ENCODE measurements at places on chromosomes 2 and 18.

DNA sequence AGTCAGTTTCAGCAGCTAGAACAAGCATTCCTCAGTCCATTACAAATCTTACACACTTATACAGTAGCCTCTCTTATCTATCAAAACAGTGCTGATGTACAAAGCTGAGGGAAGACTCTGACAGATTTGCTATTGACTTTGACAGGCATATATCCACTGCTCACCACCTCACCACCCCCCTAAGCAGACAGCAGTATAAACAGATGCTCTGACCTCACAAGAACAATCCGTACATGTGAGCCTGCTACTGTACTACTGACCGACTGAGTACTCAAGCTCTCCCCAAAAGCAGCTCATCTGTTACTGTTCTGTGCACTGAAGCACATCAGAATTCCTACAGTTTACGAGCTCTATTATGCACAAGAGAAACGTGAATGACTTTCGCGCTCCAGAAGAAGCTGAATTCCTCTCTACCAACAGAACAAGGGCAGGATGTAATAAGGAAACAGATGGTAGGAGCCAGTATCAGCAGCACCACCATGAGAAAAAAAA is 95.6 kb upstream of the PDE1A start:
- no peak for DNase-seq

- DNase-seq, result no peak
Observed at GRCh38 chr18:76435316-76435989, 59.6 kb downstream of the ZNF516 start.

- no peak for DNase-seq
Observed at GRCh38 chr2:98311090-98311489, 35.2 kb upstream of the CNGA3 start.

- DNase-seq, result no peak
Observed at GRCh38 chr18:22082408-22082807, 87.0 kb upstream of the GATA6 start.

DNA sequence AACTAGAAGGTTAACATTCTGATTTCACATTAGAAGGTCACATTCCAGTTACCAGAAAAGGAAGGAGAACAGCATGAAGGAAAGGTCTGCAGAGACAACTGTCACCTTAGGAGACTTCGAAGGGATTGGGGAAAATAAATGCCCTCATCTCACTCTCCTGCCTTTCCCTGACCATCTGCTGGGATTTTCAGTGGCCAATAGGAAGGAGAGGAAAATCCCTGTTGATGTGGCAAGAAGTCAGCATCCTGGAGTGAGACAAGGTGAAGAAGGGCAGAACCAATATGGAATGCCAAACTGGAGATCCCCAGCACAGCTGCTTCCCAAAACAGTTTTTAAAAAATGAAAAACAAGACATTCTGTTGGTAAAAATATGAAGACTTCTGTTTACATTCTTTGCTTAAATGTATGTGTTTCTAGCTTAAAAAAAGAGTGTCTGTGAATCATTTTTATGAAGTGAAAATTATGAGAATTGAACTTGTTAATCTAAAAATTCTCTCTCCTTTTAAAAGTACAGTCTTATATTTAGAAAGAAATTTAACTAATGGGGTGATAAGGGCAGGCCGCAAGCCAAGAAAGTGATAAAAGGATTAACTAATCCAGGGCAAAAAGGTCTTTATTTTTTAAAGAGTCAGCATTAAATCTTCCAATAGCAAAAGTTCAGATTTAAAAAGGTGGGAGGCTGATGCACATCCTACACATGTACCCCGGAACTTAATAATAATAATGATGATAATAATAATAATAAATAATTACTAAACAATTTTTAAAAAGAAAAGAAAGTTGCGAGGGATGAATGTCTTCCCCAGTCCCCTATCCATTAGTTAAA is 160.6 kb upstream of the DOK6 start:
- DNase-seq, result no peak

DNA sequence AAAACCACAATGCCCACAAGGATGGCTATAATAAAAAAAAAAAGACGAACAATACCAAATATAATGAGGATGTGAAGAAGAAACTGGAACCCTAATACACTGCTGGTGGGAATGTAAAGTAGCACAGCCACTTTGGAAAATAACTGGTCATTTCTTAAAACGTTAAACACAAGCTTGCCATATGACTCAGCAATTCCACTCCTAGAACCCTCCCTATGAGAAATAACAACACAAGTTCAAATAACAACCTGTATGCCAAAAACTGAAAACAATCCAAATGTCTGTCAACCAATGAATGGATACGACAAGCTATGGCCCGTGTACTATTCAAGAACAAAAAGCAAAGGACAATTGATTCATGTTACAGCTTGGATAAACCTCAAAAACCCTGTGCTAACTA is 7.0 kb upstream of the ALPK2 start:
- DNase-seq, result no peak

- no peak for DNase-seq
Observed at GRCh38 chr2:43541165-43541564, 54.7 kb downstream of the THADA start.

- no peak for DNase-seq
Observed at GRCh38 chr18:75474332-75474731, 46.8 kb upstream of the SMIM21 start.

- DNase-seq, result no peak
Observed at GRCh38 chr2:111201214-111201613, 80.5 kb downstream of the BCL2L11 start.

GRCh38 chr18:37509600-37509999 is 56.0 kb downstream of the CELF4 start:
- DNase-seq, result no peak

- no peak for DNase-seq
Observed at GRCh38 chr18:41553716-41554115, 401.3 kb upstream of the PIK3C3 start.

DNA sequence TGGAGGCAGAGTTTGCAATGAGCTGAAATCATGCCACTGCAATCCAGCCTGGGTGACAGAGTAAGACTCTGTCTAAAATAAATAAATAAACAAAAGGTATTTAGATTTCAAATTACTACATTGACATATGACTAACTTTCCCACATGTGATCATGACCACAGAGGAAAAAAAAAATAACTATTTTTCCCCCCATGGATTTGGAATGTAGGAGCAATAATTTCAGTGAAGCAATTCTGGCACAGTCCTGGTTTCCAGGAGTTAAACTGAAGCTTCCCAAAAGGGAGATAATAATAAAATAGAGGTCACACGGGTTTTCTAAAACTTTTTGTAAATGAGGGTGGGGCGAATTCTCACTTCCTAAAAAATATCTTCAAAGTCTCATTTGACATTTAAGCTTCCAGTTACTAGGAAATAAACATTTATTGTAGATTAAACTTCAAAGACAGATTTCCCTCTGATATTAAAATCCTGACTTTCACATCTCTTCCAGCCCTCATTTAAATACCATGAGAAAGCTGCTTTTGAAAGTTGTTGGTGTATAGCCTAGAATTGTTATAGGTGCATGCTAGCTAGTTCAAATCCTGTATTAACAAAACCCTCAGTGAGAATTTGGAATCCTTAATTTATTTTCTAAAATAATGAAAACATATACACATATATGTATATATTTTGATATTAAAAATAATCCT is 20.7 kb downstream of the SLC19A3 start:
- DNase-seq, result no peak

DNA sequence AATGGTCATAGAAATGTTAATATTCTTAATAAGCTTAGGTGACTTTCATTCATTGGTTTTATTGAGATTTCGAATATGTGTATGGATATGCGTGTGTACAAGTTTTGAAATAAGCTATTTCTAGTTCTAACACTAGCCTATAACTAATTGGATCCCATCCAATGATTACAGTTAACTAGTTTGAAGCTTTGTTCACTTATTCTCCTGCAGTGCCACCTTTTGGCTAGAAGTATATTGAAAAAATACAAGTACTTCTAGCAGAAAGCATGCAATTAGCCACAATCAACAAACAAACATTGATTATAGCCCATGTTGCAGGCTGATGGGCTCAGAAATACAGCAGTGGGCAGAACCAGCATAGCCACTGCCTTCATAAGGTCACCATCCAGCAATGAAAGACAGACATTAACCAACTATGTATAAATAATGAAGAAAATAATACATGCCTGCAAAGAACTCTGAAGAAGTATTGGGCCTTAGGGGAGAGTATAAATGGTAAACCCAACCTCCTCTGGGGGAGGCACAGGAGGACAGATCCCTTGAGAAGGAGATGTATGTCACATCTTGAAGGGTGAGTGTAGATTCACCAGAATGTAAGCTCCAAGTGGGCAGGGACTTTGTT is 5.1 kb upstream of the PIEZO2 start:
- no peak for DNase-seq

GRCh38 chr2:240503375-240503774 is 54.4 kb downstream of the ANKMY1 start:
- no peak for DNase-seq

DNA sequence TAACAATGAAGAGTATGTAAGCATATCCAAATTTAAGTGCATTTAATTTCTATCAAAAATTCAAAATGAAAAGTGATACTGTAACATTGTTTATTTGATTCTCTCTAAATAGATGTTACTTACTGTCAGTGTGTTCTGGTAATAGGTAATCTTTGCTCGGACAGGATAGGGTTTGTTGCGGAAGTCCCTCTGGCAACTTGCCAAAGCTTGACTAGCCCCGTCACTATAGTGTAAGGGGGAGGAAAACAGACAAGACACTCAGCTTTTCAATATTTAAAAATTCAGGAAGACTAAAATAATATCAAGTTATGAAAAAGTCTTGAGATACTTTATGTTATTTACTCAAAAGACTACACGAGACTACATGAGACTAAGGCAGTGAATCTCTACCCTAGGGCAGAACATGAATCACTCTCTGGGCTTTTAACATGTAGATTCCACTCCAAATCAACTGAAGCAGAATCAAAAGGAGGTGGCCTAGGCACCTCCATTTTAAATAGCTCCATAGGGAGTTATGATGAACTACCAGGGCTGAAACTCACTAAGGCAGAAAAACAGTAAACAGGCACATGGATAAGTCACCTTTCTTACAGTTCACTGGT is 5.9 kb downstream of the LMAN1 start:
- no peak for DNase-seq

DNA sequence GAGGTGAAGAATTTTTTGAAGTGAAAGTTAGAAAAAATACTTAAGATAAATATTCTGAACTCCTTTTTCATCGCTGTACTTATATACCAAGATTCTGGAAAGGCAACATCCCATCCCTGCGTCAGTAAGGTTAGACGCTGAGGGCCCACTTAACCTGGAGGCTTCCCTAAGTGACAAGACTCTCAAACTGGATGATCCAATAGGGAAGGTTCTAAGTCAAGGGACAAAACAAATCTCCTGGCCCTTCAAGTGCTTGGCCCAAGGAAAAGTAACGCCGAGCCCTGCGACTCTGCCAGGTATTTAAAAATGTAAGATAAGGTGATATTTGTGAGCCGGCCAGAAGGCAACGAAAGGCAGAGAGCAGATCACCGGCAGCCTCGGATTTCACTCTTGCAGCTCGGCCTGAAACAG is 1.3 kb downstream of the STK39 start:
- DNase-seq, result no peak

DNA sequence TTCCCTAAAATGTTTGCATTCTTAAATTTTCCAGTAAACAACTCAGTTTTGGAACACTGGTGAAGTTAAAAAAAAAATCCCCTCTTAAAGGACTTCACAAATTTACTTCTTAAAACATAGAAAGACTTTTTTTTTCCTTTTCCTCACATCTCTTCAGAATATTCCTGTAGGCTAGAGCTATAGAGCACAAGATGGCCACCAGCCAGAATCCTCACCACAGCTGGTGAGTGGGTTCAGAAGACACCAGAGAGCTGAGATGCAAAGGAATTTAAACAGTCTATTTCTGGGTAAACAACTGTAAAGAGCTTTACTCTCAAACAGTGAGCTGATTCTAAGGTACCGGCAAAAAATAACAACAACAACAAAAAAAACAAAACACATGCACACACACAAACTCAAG is 252.8 kb downstream of the LRP1B start:
- DNase-seq, result no peak

GRCh38 chr2:128369602-128370467 is 51.2 kb upstream of the HS6ST1 start:
- DNase-seq, result no peak

DNA sequence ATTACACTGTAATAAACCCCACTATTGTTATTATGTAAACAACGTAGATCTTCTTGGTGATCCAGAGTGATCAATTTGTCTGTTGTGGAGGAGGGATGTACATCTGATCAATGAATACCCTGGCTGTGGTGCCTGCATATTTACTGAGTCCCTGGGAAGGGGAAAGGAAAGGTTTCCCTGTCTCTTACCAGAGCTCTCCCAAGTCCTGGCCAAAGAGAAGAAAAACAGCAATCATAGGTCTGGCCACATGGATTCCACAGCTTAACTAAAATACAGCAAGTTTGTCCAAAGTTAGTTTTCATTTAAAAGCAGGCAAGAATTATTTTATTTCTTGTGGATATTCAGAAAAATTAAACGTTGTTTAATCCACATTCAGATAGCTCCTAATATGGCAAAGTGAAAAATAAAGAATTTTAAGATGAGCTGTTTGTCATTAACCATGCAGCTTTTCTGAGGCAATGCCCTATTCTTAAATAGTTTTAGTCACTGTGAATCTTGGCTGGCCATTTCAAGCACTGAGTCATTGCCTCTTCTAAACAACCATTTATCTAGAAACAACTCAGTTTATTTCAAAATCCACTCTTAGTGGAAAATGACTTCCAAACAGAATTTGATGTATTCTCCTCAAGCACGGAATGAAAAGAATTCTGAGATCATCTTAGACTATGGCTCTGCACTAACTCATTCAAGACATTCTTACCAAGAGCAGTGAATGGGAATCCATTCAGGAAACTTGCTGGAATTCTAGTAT is 1004.4 kb upstream of the CDH2 start:
- DNase-seq, result no peak
